Epithelial cell of proximal tubule (primary cell): ENCODE measurements at places on chromosomes 7 and 10.

DNA sequence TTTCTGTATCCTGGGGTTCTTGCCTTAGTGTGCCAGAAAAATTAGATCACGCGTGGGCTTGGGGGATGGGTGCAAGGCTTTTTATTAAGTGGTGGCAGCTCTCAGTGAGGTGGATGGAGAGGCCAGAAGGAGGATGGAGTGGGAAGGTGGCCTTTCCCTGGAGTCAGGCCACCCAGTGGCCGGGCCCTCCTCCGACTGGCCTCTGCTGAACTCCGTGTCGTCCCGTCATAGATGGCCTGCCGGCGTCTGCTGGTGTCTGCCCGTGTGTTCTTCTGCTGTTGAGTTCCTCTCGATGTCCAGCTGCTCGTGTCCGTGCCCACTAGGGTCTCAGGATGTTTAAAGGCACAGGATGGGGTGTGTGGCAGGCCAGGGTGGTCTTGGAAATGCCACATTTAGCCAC, 4.0 kb upstream of the ZNF746 start:
- no peak for DNase-seq

DNA sequence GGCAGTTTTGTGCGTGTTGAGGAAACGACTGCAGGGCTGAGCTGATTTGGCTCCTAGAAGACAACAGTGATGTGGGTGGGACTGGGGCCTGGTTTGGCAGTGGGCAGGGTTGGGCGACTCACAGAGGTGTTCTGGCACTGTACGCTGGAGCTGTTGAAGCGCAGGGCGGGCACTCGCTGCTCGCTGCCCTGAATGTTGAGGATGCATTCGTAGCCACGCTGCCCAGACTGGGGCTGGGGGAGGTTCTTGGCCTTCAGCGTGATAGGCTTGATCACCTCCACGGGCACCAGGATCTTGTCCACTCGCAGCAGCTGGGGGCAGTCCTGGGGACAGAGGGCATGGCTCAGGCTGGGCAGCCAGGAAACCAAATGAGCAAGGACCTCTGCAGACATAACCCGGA, 365.4 kb downstream of the PLXNA4 start:
- DNase-seq: no peak

DNA sequence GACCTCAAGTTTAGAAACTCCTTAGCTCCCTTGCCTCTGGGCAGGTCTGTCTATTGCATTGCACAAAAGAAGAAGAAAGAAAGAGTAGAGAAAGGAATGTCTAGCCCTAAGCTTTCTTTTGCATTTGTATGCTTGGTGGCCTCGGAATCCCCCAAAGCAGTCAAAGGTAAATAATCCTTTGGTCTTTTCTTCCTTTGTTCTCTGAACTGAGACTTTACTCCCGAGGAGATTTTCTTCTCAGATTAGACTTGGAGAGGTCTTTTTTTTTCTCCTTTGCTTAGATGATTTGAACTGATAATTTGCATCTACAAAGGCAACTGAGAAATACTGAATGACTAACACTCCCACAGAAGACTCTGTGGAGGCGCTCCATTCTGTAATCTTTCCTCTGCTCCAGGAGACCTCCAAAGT, 93.2 kb downstream of the AKR1D1 start:
- no peak for DNase-seq

DNA sequence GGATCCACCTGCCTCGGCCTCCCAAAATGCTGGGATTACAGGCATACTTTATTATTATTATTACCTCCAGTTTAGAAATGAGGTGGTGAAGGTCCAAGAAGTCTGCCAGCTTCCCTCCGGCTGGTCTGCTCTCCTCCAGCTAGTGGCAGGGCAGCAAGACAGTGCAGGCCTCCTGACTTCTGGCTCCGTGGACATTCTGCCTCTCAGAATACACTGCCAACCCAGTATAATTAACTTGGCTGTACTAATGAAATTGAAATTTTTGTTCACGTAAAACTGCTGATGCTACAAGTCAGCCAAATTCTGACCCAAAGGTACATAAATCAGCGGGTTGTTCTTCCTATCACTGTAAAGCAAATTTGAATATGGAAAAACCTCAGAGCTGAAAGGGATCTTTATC, 7.6 kb upstream of the PDE1C start:
- no peak for DNase-seq

DNA sequence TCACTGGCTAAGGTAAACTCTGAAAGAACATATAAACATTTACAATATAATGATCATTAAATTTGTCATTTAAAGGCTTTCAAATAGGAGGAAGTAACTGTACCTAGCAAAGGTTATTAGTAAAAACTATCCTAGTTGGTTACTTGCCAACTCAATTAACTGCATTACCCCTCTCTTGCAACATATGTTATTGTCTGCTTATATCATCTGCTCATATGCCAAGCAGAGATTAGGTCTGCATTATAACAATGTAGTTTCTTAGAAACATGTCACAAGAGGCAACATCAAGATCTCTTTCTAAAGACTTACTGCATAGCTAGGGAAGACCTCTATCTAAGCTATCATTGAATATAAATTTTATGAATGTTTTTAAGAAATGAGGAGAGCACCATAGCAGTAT, 132.5 kb downstream of the RELN start:
- no peak for DNase-seq
